ENCODE measurements at places on chromosomes 12 and 14.

DNA sequence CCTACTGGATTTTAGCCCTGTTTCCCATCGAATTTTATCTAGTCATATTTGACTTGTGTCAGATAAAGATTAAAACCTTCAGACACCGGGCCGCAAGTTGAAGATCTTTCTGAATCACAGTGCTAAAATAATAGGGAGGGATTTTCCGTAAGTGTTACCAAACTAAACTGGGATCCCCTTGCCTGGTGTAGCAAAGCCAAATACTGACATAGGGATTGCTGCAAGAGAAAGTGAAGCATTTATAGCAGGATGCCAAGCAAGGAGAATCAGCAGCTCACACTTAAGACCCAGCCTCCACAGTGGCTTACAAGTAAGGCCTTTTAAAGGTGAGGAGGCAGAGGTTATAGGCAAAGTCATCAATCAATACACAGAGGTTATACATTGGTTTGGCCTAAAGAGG lies 147.4 kb downstream of the AKAP6 start:
- no peak for DNase-seq

GRCh38 chr14:79598339-79598738 lies 613.0 kb downstream of the DIO2 start:
- no peak for DNase-seq

GRCh38 chr12:62654326-62655241 lies 188.0 kb downstream of the MON2 start:
- DNase-seq: no peak

GRCh38 chr14:100695423-100695738 lies 31.3 kb upstream of the DLK1 start:
- DNase-seq: no peak

DNA sequence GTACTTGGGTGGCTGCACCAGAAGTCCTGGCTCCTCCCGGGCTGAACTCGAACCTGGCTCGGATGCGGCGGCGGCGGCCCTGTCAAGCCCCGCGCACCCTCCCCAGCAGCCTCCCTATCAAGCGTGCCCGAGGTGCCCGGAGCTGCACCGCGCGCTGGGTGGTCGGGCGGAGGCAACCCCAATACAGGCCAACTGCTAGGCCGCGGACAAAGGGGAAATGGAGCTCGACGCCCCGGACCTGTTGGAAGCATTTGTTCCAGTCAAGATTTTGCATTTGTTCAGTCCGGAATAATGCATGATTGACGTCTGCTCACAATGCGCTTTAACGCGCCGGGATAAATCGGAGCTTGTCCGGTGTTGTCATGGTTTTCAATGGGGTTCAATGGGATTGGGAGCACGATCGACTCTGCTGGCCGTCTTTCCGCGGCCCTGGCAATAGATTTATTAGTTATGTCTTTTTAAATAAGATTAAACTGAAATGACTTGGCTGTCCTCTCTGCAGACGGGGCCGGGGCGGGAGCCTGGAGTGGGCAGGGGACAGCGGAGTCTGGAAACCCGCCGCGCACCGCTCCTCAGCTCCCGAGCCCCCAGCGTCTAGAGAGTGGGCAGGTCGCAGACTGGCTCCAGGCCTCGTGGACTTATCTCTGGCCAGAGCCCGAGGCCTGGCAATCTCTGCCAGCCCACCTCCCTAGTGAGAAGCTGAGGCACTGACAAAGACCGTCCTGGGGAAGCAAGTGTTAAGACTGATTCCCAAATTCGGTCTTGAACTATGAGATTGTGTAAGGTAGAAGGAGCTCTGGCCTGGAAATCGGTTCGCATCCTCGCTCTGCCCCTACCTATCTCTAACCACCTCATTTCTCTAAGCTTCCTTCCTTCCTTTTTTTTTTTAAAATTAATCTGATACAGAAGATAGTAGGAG lies 1.7 kb upstream of the NKX2-8 start:
- DNase-seq: no peak

GRCh38 chr12:26633591-26634210 lies 199.3 kb downstream of the ITPR2 start:
- no peak for DNase-seq

DNA sequence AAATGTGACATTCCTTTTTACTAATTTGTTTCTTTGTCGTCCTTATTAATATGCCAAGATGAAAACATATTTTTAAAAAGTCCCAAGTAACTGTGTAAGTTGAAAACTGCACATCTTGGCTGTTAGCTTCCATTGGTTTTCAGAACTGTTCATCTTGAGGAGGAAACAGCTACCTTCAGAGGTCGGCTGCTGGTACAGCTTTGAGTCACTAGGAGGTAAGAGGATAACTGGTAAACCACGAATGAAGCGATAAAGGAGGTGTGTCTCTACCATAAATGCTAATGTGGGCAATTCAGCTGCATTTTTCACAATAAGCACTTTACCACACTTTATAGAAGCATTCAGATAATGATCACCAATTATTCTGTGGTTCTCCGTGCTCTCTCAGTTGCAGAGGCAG lies 137.5 kb upstream of the KRAS start:
- no peak for DNase-seq

DNA sequence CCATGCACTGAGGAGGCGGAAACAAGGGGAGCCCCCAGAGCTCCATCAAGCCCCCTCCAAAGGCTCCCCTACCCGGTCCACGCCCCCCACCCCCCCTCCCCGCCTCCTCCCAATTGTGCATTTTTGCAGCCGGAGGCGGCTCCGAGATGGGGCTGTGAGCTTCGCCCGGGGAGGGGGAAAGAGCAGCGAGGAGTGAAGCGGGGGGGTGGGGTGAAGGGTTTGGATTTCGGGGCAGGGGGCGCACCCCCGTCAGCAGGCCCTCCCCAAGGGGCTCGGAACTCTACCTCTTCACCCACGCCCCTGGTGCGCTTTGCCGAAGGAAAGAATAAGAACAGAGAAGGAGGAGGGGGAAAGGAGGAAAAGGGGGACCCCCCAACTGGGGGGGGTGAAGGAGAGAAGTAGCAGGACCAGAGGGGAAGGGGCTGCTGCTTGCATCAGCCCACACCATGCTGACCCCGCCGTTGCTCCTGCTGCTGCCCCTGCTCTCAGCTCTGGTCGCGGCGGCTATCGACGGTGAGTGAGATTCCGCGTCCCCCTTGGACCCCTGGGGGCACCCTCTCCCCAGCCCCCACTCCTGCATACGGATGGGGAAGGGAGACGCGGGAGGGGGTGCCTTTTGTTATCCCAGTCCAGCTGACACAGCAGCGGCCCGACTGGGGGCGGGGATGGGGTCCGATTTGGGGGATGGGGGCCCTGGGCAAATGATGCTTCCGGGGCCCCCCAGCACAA lies 400 bp downstream of the LRP1 start:
- DNase-seq: no peak

GRCh38 chr12:20434996-20435395 lies 66.7 kb downstream of the PDE3A start:
- no peak for DNase-seq

DNA sequence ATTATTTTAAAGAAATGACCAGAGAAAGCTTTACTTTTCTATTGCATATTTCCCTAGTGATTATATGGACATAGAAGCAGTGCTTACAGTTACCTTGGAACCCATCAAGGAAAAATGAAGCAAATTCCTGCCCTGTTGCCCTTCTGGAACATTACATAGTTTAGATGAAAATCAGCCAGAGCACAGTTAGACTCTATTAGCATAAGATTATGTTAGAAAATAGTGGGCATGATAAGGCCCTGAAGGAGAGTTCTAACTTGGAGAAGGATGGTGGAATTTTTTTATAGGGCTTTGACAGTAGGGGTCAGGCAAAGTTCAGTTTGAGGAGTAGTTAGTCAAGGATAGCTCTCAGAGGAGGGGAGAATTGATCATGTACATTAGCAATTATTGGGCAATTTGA lies 74.3 kb downstream of the FUT8 start:
- no peak for DNase-seq

- DNase-seq: no peak
Observed at GRCh38 chr12:68350753-68351152, 18.6 kb upstream of the MDM1 start.

DNA sequence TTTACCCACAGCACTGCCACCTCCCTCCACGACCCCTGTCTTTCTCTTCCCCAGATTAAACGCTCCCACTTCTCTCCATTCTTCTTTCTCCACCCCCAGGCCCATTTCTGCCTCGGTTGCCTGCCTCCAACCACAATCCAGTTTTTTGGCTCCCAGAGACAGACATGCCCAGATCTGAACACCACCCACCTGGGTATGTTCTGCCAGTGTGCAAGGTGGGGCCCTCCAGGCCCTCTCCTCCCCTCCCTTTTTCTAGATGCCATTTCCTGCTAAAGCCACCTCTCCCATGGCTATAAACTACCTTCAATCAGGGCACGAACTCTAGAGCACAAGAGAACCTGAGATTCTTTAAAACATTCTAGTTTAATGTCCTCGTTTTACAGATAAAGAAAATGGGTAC lies 63.3 kb downstream of the IRF2BPL start:
- DNase-seq: no peak

DNA sequence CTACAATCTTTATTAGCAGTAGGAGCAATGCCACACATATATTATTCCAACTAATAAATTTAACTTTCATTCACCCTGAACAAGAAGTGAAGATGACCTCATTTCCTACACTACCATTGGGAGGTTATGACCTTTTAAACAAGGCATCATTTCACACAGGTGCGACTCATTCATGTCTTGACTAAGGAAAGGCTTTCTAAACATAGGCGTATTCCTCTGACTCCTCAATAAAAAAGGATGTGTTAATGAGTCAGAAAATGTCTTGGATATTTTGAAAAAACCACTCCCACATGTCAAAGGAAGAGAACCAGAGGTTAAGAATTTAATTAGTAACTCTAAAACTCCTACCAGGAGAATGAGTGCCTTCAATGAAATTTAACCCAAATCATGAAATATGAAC lies 115.2 kb downstream of the PRICKLE1 start:
- no peak for DNase-seq

- no peak for DNase-seq
Observed at GRCh38 chr12:99767809-99768208, 120.3 kb downstream of the GARIN6 start.

- no peak for DNase-seq
Observed at GRCh38 chr14:61588419-61588901, 106.9 kb upstream of the HIF1A start.

All from activated T-cell treated with anti-CD3 and anti-CD28 coated beads for 48 hours (primary cell).